GM13977 (cell line): ENCODE measurements at places on chromosomes 4 and X.

DNA sequence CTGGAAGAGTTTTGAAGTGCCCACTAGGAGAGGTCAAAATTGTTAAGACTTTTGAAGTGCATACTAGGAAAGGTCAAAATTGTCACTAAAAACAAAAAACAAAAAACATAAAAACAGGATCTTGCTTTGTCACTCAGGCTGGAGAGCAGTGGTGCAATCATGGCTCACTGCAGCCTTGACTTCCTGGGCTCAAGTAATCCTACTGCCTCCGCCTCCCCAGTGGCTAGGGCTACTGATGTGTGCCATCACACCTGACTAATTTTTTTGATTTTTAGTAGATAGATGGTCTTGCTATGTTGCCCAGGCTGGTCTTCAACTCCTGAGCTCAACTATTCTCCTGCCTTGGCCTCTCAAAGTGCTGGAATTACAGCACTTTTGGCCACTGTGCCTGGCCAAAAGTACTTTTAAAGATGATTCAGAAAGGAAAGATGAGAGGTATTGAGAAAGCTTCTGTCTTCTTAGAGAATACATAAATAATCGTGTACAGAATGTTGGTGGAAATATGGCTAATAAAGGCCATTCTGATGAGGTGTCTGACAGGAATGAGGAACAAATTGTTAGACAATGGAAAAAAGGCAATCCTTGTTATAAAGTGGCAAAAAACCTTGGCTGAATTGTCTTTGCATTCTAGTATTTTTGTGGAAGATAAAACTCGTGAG lies 43.3 kb upstream of the STX18 start:
- DNase-seq = no peak

GRCh38 chr4:144342949-144343760 lies 202.6 kb upstream of the GYPA start:
- DNase-seq = no peak

DNA sequence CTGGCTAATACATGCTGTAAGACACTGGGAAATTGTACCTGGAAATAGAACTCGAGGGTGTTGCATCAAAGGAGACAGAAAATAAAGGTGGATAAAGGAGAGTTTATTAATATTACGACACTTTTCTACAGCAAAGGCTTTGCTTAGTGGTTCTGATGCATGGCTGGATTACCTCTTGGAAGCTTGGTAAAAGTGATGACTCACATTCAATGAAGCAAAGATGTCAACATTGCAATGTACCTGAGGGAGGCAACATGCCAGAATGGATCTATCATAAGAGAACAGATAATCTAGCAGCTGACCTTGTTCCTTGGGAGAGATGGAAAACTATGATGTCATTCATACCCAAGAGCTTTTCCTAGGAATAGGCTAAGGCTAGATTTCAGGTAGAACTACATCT lies 735.1 kb upstream of the DIAPH2 start:
- DNase-seq = no peak

DNA sequence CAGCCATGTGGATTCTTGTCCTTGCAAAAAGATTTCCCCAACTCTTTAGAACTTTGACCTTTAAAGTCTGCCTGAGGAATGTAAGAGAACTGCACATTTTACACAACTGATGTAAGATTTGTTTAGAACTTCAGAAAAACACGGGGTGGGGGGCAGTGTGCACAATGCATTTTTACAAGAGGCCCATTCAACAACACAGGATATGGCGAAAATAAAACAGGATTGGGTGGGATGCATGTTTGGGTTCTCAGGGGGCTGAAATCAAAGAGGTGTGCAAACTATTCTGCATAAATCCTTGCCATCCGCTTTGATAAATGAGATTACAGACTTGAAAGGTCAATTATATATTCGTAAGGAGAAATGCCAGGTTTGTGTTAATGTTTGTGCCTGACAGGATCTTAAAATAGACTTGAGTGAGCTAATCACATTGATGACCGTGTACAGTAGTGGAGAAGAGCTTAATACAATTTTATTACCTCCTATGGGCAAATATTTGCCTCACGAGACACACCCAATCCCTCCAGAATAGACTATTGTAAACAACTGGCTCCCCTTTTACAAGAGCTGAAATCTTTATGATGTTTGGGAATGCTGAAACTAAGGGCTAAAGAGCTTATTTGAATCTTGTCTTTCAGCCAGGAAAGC lies 184.1 kb upstream of the LEF1 start:
- no peak for DNase-seq

DNA sequence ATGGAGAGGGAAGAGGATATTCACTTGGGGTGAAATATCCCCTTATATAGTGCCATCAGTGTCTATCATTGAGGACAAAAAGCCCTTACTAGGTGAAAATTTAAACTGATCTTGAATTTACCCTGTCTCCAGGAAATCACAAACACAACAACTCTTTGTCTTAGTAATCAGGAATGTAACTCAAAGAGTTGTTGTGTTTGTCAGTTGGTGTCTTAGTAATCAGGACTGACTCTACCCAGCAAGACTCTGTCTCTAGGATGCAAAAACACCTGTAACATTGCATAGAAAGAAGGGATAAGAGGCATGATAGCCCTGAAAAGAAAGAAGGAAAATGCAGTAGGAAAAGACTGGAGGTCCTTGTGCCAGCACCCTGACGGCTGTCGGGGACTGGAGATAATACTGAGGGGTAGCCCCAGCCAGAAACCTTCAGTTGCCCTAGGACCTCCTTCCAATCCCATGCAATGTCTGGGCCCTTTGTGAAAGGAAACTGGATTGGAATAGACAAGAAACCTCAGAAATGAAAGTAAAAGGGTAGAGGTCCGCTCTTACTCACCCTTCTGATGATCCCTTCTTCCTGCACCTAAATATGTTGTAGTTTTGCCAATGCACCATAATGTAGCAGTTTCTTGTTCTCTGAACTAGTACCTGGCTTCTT lies 45.3 kb downstream of the HMGB2 start:
- DNase-seq = no peak

DNA sequence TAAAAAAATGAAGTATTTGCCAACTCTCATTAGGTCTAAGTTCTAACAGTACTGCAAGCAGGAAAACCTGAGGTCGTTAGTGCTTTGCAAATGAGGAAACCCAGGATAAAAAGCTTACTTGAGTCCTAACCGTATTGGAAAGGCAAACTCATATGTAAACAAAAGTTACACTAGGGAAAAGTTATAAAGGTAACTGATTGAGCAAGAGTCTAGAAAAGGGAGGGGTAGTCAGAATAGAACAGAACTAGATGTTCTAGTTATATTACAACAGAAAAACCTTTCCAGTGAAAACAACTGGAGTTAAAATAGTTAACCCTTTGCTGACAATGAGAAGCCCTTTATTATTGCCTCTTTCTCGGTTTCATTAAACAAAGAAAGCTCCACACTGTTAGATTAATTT lies 66.4 kb upstream of the MAOA start:
- DNase-seq = no peak

DNA sequence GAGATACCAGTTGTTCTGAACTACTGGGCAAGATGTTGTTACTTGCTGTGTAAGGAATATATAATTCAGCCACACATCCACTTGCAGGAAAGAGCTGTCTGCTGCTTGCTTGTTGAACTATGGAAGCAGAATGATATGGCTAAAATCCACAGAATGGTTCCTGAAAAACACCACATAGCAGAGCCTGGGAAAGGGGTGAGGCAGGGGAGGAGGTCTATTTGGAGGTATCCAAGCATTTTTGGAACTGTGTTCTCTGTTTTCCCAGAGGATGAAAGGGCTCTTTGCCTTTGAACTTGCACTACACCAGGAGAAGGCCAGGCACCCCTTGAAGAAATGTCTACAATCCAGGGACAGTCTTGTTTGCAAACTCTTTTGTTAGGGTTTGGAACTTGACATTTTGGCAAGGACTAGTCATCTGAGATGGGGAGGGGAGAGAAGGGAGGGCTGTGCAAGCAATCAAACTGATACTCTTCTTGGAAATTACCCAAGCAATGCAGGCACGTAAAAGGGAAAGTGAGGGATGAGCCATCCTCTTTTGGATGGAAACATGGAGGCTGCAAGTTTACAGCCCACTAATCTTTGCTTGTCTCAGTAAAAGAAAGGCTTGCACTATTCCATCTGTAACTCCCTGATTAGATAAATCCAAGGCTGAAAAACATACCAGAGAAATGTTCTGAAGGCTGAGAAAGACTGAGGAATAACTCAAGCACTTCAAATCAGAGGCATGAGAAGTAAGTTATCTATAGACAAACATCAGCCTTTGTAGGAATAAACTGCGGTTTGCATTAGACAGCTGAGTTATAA lies 141.0 kb downstream of the TSPAN5 start:
- no peak for DNase-seq

GRCh38 chr4:164890691-164891090 lies 13.7 kb downstream of the APELA start:
- DNase-seq = no peak

DNA sequence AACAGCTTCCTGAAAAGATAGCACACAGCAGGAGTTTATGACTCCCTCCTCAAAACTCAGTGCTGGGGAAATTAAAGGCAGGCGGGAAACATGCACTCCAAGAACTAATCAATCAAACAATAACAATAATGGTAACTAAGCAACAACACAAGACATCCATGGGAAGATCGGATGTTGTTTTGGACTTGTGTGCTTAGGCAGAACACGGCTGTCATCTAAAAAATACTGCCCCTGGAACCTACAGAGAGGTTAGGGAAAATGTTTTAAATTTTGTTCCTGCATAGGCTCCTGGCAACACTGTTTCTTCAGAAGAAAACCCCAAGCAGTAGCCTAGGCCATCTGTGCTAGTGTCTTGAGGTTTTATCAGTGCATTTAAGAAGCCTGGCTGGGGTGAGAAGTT lies 1378.2 kb downstream of the STIM2 start:
- DNase-seq = no peak
